ENCODE measurements at places on chromosomes 2 and 18.

DNA sequence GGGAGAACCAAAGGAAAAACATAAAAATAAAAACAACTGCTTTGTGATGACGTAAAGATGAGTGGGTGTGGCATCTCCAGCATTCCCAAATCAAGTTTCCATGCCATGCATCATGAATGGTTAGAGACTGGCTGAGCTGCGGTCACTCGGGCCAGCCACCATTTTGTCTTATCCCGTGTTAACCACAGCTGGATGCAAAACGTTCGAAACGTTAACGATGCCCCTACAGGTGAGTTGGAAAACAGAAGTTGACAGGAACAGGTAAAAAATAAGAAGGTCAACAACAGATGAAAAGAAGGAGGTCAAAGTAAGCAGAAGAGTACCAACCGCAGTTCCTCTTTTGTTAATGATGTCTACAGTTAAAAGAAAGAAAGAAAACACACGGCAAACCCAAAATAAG lies 411.1 kb downstream of the NRXN1 start:
- DNase-seq, result no peak

DNA sequence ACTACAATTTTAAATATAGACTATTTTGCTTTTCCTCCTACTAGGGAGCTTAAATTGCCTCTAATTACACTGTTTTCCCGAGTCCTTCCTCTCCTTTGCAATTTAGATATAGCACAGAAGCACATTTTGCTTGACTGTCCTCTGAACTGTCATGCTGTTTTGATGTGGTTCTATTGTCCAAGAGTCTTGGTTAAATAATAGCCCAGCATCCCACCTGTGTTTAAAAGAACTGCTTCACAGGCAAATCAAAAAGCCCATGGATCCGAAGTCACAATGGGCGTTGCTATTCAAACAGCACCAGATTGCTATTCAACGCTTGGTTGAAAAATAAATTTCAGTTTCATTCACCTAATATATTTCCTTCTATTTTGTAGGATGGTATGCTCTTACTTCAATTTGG lies 22.3 kb upstream of the ACTR3 start:
- DNase-seq, result no peak

DNA sequence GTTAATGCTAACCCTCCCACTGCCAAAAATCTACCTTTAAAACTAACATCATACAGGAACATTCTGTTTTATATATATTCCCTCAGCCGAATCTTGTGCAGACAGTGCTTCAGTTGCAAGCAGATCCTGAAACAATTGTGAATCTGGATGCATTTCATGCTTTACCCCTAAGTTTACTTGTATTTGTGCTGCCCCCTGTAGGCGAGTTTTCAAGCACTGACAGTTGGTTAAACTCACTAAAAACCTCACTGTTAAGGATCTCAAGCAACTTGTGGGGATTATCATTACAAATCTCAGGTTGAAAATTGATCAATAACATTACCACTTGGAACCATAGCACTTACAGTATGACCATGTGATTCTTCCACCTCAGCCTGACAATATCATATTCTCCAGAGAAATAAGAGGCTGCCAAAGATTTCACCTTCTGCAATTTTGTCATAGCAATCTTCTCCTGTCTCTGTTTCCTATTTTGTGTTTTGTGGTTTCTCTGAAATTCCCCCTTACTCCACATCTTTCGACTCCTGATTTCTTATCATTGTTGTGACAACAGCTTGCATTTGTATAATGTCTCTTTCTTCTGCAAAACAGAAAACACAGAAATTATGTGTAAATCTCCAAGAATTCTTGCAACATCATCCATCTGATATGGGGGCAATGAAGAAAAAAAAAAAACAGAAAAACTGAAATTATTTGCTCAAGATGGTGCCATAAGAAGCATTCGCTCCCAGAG lies 354.6 kb upstream of the SETBP1 start:
- DNase-seq, result peak; percentile 66

- DNase-seq, result peak; percentile 62
Observed at GRCh38 chr2:215022418-215022817, 116.0 kb downstream of the ABCA12 start.

DNA sequence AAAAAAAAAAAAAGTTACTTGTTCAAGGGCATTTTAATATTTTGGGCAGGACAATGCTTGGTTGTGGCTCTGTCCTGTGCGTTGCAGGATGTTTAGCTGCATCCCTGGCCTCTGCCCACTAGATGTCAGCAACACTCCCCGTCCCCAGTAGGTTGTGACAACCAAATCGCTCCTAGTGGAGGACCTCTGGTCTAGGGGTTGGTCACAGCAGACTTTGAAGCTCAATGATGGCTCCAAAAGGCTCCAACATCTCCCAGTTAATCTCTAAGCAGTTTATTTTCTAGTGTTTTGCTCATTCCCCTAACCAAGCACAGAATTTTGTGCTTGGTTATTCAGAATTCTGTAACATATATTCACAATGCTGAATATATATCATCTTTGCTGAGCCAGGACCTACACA lies 67.0 kb downstream of the CHRNA1 start:
- DNase-seq, result peak; percentile 54

GRCh38 chr2:121697108-121697631 lies 39.5 kb downstream of the NIFK start:
- no peak for DNase-seq

DNA sequence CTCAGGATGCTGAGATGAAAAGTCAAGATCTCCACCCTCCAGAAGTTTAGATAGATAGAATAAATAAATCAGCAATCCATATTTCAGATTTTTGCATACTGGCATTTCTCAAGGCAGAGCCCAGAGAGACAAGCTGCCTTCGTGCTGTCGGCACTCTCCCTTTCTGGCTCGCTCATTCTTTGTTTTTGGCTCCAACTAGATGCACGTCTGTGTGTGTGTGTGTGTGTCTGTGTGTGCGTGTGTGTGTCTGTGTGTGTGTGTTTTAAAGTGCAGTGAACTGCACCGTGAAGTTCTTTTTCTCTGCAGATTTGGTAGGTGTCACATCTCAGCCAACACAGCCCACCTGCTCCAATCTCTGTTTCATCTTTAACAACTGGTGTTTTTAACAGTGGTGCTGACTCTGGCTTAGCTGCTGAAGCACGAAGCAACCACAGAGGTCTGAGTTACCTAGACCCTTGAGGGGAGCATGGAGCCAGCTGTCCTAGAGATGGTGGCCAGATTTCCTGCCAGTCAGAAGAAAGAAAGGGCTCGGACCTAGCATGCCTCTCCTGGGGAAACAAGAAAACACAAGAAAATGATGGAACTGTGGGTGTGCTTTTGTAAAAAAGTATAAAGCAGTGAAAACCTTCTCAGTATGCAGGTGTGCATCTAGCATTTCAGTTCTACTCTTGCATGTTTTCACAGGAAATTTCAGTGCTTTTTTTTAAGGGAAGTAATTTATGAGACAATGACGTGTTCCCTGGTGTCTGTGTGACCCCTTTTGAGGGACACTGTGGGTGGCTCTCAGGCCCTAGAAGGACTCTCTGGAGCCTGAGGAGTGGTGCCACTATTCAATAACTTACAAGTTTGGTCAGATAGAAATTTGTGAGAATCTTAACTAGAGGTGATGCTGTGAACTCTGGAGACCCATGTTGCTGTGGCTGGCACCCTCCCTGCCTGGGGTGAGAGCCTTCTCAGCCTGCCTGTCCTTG lies 364.3 kb downstream of the RNF144A start:
- no peak for DNase-seq

DNA sequence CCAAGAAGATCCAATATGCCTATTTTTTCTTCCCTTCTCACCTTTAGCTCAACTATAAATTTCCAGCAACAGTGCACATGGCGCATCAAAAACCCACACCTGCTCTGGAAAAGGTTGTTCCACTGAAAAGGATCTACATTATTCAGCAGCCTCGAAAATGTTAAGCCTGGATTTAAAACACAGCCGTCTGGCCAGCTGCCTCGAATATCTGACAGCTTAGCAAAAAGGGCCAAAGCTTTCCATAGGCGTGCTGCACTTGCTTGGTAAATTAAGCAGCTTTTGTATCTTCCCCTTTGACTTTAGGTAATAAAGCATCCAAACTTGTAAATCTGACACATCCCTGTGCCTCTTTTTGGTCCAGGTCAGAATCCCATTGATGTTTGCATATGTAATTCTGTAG lies 20.5 kb downstream of the DAPL1 start:
- DNase-seq, result no peak

GRCh38 chr2:188243381-188243780 lies 48.3 kb upstream of the GULP1 start:
- DNase-seq, result no peak

DNA sequence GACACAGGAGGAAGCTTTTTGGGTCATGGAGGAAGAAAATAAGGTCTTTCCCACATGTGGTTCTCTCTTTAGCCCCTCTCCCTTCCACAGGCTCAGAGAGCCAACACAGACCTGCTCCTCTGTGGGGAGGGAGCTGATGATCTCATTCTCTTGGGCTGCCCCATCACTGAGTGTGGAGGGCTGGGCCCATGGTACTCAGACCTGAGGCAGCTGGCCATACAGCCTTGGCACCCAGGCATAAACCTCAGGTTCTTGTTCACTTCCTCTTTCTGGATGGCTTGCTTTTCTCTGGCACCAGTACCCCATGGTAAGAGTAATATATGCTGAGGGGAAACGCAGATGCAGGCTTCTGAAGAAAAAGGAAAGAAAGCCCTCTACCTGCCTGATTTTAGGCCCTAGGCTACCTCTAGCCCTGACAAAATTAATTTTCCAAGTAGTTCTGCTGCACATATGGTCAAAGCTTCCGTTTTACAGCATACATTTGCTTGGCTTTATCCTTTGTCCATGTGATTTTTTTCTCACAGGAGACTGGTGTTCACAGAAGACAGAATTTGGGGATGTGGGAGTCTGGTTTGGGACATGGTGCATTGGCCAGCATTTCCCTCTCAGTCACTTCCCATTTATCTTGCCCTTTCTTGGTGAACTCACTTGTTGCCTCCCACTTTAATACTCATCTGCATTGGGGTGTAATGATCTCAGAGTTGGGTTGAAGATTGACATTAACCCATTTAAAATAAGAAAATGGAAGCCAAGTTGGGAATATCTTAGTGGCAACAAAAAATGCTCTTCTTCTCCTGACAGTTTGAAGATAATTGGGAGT lies 11.1 kb downstream of the DHRS9 start:
- no peak for DNase-seq

DNA sequence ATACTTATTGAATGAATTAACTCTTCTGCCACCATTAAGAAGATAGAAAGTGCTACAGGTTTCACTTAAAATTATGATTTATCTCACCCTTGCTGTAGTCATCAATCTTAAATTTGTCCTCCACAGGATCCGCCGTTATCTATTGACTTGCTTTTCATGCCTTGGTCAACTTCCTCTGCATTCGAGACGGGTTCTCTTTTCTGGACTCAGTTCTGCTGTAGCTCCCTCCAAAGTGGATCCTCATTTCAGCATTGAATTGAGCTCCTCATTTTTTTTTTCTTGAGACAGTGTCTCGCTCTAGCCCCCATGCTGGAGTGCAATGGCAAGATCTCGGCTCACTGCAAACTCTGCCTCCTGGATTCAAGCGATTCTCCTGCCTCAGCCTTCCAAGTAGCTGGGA lies 27.6 kb downstream of the INPP5D start:
- DNase-seq, result no peak

- DNase-seq, result no peak
Observed at GRCh38 chr2:48398285-48399002, 131.5 kb upstream of the STON1 start.

DNA sequence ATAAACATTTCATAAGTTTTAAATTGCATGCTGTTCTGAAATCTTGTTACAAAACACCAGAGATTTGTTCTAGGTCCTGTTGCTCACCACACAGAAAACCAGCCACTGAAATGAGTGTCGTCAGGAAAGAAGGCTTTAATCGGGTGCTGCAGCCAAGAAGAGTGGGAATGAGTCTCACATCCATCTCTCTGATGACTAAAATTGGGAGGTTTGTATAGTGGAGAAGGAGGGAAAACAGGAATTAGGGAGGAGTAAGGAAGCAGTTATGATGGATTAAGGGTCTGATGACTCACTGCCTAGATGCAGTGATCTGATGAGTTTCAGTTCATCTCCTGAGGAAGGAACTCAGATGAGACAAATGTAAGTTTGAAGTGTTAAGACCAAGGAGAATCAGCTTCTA lies 42.1 kb upstream of the GPR39 start:
- peak; percentile 31 for DNase-seq

GRCh38 chr18:50579061-50579774 lies 19.3 kb downstream of the MAPK4 start:
- no peak for DNase-seq

- no peak for DNase-seq
Observed at GRCh38 chr2:73077424-73077795, 5.9 kb upstream of the SFXN5 start.

DNA sequence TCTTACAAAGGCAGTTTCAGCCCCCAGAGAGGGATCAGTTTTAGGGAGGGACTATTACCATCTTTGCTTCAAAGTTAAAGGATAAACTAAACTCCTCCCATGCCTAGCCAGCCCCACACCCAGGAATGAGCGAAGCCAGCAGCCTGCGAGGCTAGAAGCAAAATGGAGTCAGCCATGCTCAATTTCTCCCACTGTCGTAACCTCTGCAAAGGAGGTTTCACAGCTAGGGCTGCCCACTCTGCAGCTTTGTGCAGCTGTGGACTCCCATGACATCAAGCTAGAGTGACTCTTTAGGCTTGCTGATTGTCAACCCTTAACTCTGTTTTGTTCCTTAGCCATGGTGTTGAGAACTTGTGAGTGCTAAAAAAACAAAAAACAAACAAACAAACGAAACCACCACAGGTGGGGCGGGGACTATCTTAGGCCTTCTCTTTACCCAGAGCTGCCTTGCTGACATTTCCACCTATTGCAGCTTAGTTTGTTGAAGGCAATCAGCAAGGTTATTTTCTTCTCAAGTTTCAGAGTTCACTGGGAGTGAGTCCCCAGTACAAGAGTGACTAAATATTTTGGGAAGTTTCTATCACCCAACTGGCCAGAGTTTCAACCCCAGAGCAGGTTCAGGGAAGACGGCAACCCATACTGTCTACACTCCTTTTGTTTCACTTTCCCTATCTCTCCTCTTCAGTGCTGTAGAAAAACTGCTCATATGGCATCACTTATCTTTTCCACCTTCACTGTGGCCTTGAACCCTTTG lies 592.1 kb downstream of the XIRP2 start:
- DNase-seq, result no peak

- no peak for DNase-seq
Observed at GRCh38 chr2:10691521-10691920, 1.7 kb upstream of the NOL10 start.

- no peak for DNase-seq
Observed at GRCh38 chr2:71502941-71503738, 49.8 kb downstream of the DYSF start.

GRCh38 chr18:65057439-65058083 lies 693.3 kb upstream of the CDH7 start:
- no peak for DNase-seq
